Activated naive CD4-positive, alpha-beta T cell treated with Interleukin-2 at 50 U/mL for 16 hours (primary cell): ENCODE measurements at places on chromosomes 2 and 18.
A peak's percentile ranks its signal among the peaks of the same experiment; 100 is the strongest.

DNA sequence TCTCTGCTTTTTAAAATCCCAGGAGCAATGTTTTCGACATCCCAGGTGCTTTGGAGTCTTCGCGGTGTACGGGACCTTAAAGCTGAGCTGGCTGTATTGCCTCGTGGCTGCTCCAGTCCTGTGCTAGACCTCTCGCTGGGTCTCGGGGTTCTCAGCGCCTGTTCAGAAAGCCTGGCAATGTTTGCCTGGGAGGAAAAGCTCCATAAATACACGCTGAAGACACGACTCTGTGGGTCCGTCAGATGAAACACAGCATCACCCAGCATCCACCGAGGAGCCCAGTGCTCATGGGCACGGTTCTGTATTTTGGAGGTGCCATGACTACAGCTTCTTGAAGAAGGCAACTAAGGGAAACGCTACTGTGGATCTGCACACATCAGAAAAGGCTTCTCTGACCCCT, 21.6 kb downstream of the MBP start:
- no peak for DNase-seq

DNA sequence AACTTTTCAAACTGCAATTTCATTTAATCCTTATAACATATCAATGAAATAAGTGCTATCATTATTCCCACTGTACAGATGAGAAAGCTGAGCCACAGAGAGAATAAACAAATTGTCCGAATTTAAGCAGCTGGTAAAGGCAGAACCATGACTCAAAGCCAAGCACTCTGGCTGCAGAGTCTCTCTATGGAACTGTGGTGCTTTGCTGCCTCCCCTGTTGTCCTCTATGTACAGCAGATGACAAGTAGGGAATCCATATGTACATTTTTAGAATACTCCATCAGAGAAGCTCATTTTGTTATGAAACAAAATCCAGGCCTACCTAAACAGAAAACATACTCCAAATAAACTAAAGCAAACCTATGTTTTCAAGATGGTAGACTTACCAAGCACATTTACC, 45.1 kb downstream of the FARSB start:
- DNase-seq = no peak

- DNase-seq = no peak
Measured at GRCh38 chr2:186862869-186863709, 14.1 kb upstream of the ZSWIM2 start.

- DNase-seq = peak; percentile 39
Measured at GRCh38 chr2:159879051-159879604, 81.1 kb upstream of the CD302 start.

GRCh38 chr2:183349091-183349490, 224.8 kb downstream of the NUP35 start:
- DNase-seq = no peak

DNA sequence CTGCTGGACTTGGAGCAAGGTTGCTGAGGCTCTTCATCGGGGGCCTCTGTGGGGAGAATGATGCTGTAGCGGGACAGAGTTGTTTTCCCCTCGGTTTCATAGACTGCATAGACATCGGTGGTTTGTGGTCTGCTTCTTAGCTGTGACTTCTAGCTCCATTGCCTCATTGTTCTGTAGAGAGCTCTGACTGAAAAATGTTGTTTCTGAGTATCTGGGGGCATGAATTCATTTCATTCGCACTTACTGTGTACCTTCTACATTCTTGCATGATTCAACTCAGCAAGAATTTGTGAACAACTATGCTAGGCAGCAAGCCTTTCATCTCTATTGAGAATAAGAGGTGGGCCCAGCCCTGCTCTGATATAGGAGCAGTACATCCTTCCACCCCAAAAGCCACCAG, 406.8 kb downstream of the NBAS start:
- DNase-seq = no peak

GRCh38 chr2:55152475-55153412, 79.3 kb downstream of the CLHC1 start:
- DNase-seq = no peak

GRCh38 chr18:3806656-3807055, 356.7 kb downstream of the TGIF1 start:
- no peak for DNase-seq

DNA sequence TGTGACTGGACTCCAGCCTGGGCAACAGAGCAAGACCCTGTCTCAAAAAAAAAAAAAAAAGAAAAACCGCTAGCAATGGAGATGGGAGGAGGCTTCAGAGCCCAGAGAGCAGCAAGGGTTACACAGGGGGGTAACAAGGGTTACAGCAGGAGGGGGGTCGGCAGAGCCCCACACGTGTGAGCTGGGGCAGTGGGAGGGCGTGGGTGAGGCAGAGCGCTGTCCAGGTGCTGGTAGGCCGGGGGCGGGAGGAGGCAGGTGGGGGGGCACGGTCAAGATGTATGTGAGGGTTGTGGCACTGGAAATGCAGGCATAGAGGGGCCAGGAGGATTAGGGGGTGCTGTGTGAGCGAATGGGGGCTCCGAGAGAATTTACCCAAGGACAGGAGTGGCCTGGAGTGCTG, 3.4 kb downstream of the MZT2B start:
- DNase-seq = no peak

DNA sequence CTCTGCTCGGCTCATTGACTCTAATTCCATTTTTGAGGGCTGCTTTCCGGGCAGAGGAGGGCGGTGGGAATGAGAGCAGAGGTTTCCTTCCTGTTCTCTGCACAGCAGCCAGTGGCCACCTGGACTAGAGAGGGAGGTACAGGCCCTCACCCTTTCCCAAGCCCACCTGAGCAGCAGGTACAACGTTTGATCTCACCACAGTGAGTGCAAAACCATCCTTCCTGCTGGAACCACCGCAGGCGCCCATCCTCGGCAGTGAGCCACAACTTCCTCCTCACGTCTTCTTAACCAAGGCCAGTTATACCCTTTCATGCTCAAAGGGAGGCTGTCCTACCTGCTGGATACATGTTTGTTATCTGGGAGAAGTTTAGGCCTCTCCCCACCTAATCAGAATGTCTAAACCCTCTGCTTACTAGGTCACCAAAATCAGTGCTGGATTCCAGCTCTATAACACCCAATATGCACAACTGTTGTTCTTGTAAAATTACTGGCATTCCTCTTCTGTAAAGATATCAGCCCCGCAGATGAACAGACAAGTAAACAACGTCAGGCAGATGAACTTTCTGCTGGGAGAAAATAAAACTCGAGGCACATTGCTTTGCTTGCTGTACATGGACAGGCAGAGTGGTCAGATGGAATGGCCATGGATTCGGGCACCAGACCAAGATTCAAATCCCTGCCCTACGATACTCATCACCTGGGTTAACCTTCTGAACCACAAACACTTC, 191.4 kb downstream of the SH3RF3 start:
- DNase-seq = no peak

GRCh38 chr2:73386894-73387636, 1.4 kb downstream of the ALMS1 start:
- DNase-seq = no peak

DNA sequence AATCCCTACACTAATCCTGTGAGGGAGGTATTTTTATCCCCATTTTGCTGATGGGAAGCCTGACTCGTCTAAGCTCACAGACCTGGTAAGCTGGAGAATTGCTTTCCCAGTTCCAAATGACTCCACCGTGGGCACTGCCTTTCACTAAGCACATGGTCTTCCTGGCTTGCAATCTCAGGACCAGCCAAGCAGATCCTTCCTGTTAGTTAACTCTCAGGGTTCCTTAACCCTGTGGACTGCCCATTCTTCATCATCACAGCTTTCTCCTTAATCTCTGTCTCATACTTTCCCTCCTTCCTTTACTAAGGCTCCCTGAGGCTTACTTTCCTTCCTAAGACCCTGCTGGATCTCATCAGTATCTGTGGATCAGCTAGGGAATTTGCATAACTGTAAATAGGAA, 122.2 kb upstream of the ZEB2 start:
- no peak for DNase-seq

DNA sequence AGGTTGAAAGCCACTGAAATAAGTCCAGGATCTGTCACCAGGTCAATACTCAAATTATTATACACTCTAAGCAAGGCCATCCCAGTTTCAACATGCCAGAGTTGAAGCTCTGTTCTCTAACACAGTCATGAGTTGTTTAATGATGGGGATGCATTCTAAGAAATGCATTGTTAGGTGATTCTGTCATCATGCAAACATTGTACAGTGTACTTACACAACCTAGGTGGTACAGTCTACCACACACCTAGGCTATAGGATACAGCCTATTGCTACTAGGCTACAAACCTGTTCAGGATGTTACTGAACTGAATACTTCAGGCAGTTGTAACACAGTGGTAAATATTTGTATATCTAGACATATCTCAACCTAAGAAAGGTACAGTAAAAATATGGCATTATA, 162.2 kb downstream of the BAZ2B start:
- no peak for DNase-seq

DNA sequence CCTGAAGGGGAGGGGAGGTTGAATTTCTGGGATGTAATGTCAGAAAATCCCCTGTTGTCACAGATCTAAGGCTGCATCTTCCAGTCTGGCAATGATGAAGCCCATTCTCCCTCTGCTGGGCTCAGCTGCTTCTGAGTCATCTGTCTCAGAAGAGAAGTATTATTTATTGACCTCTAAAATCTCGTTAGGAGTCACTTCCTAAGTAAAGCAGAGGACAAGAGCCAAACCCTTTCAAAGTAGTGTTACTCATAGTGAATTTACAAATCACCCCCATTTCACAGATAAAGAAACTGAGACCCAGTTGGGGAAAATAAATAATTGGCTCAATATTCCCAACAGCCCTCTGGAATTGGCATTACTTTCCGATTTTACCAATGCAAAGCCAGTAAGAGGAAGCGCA, 167.3 kb upstream of the SKOR2 start:
- no peak for DNase-seq
